ENCODE measurements at places on chromosomes 1 and 21.

GRCh38 chr21:45075596-45076244, 1.3 kb downstream of the ADARB1 start:
- DNase-seq: no peak

DNA sequence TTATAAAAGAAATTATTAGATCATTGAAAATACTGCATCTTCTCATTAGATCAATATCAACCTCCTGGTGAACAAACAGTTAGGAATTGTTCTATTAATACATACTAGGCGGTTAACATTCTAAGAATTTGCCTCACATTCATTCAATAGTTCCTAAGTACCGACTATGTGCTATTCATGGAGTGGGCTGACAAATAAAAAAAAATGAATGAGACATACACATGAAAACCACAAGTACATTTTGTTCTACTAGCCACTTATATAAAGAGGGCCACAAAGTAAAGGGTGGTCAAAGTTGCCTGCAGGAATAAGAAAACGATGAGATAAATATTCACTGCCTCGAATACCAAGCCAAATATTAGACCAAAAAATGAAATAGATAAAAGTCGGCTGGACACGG, 294.4 kb downstream of the SDCCAG8 start:
- DNase-seq: no peak

DNA sequence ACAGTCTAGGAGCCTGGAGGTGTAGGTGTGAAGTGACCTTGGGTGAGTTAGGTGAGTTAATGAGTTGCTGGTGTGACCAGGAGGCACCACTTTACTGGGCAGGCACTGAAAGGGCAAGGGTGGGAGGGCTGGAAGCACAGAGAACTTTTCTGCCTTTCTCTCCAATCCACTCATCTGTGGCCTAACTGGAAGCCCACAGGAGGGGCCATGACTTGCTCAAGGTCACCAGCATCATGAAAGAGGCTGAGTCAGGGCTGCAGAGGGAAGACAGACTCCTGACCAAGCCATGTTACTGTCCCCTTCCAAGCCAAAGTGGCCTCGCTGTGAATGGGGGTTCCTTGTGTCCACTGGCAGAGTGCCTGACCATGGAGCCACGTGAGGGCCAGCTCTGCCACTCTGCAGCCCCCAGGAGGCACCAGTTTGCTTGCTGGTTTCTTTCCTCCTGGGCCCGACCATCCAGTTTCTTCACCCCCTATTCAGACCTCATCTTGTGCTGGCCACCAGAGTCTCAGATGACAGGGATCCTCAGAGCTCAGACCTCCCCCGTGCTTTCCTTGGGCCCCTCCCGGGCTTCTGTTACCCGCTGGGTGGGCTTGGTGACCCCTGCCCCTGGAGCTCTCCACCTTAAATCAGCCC, 4.3 kb upstream of the BSND start:
- no peak for DNase-seq

- no peak for DNase-seq
Observed at GRCh38 chr1:53689736-53690326, 49.1 kb downstream of the GLIS1 start.

DNA sequence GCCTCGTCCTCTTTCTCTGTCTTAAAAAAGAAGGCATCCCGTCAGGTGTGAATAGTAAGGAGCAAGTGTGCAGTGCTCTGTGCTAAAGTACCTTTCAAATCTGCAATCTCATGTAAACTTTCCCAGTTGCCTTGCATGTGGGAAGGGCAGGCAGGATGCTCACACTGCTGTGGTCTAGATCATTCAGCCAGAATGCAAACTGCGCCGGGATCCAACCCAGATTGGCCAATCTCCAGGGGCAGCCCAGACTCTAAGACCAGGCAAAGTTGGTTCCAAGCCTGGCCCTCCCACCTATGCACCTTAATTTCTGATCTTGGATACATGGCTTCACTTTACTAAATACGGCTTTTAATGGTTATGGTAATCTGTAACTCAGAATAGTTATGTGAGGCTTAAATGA, 3.2 kb upstream of the MAP1LC3C start:
- no peak for DNase-seq

GRCh38 chr1:24051206-24051945, 60.6 kb downstream of the MYOM3 start:
- DNase-seq: no peak

DNA sequence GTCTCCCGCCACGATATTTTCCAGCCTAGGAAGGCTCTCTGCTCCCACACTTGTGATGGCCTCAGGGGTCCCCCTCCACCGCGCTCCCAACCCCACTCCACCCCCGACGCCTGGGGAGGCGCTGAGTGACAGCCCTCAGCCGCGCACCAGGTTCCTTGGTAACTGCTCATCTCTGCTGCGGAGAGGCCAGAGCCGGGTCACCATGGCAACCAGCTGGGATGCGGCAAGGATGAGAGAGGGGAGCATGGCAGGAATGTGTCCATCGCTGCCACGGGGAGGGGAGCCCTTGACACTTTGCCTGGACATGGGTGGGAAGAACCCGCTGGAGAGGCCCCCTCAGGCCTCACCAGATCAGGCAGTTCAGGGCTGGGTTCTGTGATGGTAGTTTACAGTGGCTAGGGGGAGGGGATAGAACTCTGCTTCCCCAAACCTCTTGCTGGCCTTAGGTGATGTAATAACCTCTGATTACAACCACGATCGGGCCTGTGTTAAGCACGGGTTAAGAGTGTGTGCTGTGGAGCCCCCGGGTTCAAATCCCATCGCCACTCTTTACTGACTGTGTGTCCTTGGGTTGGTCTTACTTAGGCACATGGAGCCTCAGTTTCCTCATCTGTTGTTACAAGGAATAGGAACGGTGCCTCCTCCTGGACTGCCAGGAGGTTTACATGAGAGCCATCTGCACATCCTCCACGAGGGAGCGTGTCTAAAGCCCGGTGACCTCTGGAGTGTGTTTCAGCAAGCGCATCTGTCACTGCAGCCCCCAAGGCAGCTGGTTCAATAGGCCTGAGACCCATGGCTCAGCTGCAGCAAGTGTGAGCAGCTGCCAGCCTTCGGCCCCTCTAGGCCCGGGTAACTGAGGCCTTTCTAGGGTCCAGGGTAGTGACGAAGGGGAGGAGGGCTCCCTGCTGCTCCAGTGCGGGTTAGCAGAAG, 6.3 kb downstream of the KIF17 start:
- DNase-seq: no peak

DNA sequence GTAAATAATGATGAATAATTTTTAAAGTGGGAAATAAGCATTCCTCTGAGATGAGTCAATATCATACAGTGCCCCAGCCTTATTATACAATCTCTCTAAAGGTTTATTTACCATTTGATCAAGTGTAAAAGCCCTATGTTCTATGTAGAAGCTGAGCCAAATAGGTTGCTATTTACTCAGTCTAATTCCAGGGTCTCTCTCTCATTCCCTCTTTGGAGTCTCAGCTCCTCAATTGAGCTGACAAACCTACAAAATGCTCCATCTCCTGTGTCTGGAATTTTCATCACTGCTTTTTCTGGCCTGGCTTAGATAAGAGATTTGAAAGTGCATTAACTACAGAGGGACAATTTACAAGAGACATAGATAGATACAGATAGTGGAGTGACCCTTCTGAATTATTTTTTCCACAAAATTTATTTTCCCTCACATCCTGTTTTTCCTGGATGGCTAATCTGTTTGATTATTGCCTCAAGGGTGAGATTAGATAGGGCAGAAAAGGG, 24.8 kb upstream of the USH2A start:
- DNase-seq: no peak

- DNase-seq: peak; percentile 25
Observed at GRCh38 chr1:224435318-224435763, 744 bp upstream of the WDR26 start.

DNA sequence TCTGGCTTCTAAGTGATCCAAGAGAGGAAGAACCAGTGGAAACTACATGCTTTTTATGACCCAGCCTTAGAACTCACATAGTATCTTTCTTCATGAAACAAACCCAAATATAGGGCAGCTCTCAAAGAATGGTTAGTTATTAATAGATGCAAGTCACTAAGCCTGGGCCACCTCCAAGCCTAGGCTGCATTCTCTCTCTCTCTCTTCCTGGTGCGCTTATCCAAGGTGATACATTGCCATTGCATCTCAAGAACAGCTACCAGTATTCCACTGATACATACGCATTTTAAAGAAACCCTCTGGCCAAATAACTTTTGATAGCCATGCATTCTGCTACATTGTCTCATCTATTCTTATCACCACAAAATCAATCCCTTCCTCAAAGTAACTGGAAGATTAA, 455.6 kb upstream of the ADGRL2 start:
- no peak for DNase-seq

DNA sequence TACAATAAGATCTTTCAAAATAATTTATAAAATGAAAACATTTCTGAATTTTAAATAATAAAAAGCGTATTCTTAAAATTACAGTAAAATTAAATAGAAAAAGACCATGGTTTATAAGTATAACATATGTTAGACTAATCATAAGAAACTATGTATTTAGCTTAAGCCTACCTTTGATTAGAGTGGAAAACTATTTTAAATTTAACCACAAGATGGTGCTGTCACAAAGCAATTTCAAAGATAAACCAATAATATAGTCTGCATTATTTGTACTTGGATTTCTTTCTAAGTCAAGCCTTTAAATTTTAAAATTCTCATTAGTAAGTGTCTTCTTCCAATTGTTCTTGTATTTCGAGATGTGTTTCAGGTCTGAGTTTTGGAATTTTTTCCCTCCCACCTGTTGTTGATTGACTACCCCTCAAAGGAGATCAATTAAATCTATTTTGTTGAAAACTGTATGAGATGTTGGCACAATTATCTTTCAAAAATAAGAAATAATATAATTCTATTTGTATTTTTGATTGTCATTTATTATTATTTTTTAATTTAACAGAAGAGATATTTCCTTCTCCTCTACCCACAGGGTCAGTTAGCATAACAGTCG, 459.8 kb downstream of the KCNT2 start:
- peak; percentile 45 for DNase-seq

DNA sequence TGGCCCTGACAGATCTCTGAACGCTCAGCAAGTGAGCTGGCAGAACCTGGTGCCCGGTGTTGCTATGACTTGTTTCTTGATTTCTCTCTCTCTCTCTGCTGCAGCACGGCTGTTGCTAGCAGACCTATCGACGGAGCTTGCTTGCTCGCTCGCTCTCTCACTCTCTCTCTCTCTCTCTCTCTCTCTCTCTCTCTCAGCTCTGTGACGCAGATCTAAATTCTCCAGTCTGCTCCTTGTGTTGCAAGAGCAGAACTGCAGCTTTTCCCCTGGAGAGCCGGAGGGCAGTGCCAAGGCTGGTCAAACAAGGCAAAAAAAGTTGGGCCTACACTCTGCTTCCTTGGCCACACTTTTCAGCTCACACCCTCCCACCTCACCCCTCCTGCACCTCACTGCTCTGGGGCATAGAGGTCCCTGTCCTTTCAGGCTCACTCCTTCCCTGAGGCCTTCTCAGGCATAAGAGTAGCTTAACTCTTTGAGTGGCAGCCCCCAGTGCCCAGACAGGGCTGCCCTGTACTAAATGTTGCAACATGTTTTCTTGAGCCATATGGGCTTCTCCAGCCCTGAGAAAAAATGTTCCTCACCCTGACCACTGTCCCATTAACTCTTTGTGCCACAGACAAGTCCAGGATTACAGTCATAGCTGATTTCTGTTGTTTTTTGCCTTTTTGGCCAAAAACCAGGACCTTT, 72.2 kb downstream of the CD46 start:
- peak; percentile 90 for DNase-seq

- DNase-seq: no peak
Observed at GRCh38 chr1:184191181-184191621, 139.7 kb downstream of the TSEN15 start.

DNA sequence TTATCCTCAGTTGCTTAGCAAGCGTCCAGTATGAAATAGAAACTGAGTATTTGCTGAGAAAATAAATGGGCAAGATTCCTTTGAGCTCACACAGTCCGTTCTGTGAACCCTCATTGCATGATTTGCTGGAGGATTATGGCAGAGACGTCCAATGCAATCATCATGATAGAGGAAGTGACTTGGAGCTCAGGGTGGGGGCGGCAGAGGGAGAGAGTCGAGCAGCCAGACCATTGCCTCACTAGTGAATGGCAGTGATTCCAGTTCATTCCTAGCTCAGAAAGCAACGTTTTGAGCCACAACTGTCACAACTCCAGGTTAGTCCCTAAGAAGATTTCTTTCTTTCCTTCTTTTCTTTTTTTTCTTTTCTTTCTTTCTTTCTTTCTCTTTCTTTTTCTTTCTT, 27.5 kb upstream of the COL9A2 start:
- no peak for DNase-seq

- DNase-seq: peak; percentile 83
Observed at GRCh38 chr1:112998592-112999235, 42.7 kb upstream of the SLC16A1 start.

GRCh38 chr1:85554630-85555327, 25.8 kb upstream of the CCN1 start:
- no peak for DNase-seq

GRCh38 chr1:86205741-86206140, 49.2 kb upstream of the COL24A1 start:
- no peak for DNase-seq

DNA sequence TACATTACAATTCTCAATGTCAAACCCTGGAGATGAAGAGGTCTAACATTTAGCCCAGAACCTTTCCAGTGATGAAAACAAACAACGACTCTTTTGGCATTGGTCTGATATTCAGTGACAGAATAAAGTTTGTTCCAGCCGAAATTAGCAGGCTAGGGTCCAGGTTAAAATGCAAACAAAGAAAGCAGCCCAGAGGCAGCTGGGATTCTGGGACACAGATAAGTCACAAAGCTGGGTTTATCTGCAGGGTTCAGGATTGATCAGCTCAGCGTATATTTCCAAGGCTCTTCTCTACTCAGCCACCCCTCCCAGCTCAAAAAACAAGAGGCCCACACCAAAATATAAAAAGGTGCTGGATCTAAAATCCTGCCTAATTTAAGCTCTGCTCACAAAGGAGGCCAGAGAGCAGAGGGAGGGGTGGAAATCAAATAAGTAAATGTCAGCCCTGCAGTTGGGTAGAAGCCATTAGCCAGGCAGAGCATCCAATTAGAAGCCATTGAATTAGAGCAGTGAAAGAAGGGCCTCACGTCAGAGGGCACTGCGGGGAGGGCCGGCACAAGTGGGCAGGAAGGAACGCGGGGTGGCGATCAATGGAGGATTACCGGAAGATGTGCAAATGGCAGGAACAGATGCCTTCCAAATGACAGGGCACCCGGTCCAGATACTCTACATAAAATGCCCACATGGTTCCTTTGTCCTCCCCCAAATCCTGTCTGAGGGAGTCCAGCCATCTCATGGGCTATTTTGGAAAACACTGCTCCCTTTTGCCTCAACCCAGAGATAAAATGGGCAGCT, 3.2 kb upstream of the KLHDC8A start:
- DNase-seq: no peak

Measured in kidney glomerular epithelial cell (primary cell).